Forelimb muscle (tissue), 1 donor: ENCODE measurements at places on chromosomes 2 and 18. TPM values are rescaled to one million over a fixed set of nuclear protein-coding genes. Genes with fewer than 3 reads are reported as not detected.

TEKT4 gene
- polyA plus RNA-seq, result not detected

ABCB11 gene
- polyA plus RNA-seq, result not detected

DLGAP1 gene
- 1.9 TPM for polyA plus RNA-seq

LCT gene
- polyA plus RNA-seq, result not detected

ATOH8 gene
- polyA plus RNA-seq, result 21.1 TPM

TRIB2 gene
- polyA plus RNA-seq, result 44.6 TPM

GYPC gene
- 108 TPM for polyA plus RNA-seq

IL36A gene
- not detected for polyA plus RNA-seq

RGPD4 gene
- polyA plus RNA-seq, result 0.03 TPM

MC4R gene
- 0.16 TPM for polyA plus RNA-seq

TMEM178A gene
- polyA plus RNA-seq, result 16.3 TPM

DNER gene
- 2.2 TPM for polyA plus RNA-seq

TFCP2L1 gene
- polyA plus RNA-seq, result 0.09 TPM

GPC1 gene
- polyA plus RNA-seq, result 97.8 TPM

RGPD8 gene
- polyA plus RNA-seq, result 2.3 TPM

IL1A gene
- not detected for polyA plus RNA-seq

EN1 gene
- 6.1 TPM for polyA plus RNA-seq

AQP12B gene
- 1.1 TPM for polyA plus RNA-seq

SIX3 gene
- polyA plus RNA-seq, result not detected

HOXD12 gene
- not detected for polyA plus RNA-seq

KYNU gene
- 0.67 TPM for polyA plus RNA-seq

TACR1 gene
- polyA plus RNA-seq, result 0.40 TPM

ELAC1 gene
- polyA plus RNA-seq, result 6.4 TPM

DCTN1 gene
- 98.0 TPM for polyA plus RNA-seq

RIT2 gene
- polyA plus RNA-seq, result not detected

FAM228B gene
- polyA plus RNA-seq, result 12.6 TPM

ABCG8 gene
- 0.09 TPM for polyA plus RNA-seq

SFTPB gene
- 0.08 TPM for polyA plus RNA-seq

CYTIP gene
- 0.62 TPM for polyA plus RNA-seq

L3MBTL4 gene
- 1.4 TPM for polyA plus RNA-seq

DSG4 gene
- polyA plus RNA-seq, result not detected
